ENCODE measurements at places on chromosomes 2 and 18. TPM values are rescaled to one million over a fixed set of nuclear protein-coding genes. Genes with fewer than 3 reads are reported as not detected.

Gene SDC1
- 0.67 TPM for total RNA-seq

DNA sequence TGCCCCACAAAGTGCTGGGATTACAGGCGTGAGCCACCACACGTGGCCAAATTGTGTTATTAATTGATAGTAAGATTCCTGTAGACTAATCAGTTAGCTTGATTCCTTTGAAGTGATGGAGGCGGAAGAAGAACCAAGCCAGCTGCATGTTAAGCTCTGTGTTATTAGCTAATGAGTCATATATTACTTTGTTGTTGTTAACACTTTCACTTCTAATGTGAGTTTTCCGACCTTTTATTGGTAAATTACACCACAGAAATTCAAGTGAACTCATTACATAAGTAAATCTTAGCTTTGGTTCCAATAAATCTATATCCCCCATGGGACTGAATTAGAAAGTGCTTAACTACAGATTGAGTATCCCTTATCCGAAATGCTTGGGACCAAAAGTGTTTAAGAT is 20.3 kb downstream of the CHMP1B start:
- H3K36me3 ChIP-seq: peaks cover 2% of the 10 kb centered on the region
- H3K27me3 ChIP-seq: peaks cover 4% of the 10 kb centered on the region
- no peak for DNase-seq
- no peak overlapping the region for H3K27ac ChIP-seq

DNA sequence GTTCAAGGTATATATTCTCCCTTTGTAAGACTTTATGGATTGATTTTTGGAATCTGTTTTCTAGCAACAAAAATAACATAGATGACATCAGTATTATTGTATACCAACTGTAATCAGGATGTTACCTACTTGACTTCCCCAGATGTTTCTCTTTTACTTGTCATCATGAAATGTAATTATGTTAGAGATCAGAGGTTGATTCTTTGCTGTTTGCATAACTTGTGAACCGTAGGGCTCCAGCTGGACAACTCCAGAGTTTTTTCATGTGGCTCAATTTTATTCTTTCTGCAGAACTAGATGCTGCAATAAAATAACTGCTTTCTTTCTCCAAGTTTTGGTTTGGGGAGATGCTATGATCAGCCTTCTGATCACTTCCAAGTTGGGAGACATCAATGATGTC is 58.1 kb downstream of the SPOPL start:
- H3K27ac ChIP-seq: no peak overlapping the region
- no peak overlapping the region for H3K4me3 ChIP-seq
- H3K36me3 ChIP-seq: peaks cover 45% of the 10 kb centered on the region
- no peaks in the 10 kb centered on the region for H3K27me3 ChIP-seq
- no peaks in the 10 kb centered on the region for H3K4me1 ChIP-seq
- DNase-seq: no peak

DNA sequence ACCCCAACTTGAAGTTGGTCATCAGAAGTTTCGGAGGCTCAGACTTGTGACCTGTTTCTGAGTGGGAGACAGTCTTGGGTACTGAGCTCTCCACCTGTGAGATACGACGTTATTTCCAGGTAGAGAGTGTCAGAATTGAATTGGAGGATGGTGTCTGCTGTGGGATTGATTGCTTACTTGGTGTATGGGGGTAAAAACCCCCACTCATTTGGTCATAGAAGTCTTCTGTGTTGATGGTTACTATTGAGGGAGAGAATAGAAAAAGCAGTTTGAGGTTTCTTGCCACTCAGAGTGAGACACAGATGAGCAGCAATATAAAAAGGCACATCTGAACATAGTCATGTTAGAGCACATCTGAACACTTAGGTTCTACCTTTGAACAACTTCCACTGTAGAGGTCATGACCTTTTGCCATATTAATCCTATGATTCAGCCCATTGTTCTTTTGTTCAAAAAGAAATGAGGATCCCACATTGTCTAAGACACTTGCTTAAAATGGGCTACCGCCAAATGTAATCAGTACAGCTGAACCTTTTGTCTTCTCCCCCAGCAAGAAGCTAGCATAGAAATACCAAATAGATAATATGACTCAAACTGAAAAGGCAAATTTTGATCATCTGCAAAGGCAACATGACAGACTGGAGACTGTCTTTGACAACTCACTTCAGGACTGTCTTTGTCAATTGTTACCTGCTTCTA is 73.3 kb downstream of the NAB1 start:
- peaks cover 64% of the 10 kb centered on the region for H3K4me1 ChIP-seq
- peak overlapping the region; percentile 13 for H3K4me3 ChIP-seq
- no peaks in the 10 kb centered on the region for H3K36me3 ChIP-seq
- peak overlapping the region; percentile 94 for H3K27ac ChIP-seq
- H3K27me3 ChIP-seq: no peaks in the 10 kb centered on the region
